ENCODE measurements at places on chromosomes 11 and 22.
A peak's percentile ranks its signal among the peaks of the same experiment; 100 is the strongest.

DNA sequence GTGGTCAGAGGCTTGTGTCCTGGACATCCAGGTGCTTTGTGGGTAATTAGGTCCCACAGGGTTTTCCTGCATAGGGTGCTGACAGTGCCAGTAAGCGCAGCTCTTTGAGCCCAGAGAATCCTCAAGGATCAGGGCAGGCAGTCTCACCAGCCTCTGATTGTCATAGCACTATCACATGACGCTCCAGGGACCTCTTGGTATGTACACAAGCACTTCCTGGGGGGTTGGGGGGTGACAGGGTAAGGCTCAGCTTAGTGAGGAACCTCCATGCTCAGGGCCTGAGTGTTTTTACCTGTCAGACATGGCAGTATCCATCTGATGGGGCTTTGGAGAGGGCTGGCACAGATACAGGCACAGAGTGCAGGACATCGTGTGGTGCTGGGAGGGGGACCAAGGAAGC is 27.9 kb upstream of the SUSD2 start:
- no peak for DNase-seq

DNA sequence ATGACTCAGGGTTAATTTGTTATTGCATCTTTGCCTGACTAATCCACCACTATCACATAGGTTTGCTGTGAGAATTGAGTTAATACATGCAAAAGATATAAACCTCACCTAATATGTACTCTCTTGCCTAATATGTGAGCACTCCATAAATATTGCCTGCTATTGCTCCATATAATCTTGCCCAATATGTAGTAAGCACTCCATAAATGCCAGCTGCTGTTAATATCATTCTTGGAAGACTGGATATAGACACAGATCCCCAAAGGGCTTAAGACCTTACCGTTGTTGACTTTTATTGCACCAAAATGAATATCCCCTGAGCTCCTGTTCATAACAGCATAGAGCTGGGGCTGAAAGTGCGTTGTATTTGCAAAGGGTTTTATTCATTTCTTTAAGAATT is 27.0 kb upstream of the LRRC55 start:
- no peak for DNase-seq

GRCh38 chr11:118631142-118631909 is 23.9 kb downstream of the PHLDB1 start:
- no peak for DNase-seq

DNA sequence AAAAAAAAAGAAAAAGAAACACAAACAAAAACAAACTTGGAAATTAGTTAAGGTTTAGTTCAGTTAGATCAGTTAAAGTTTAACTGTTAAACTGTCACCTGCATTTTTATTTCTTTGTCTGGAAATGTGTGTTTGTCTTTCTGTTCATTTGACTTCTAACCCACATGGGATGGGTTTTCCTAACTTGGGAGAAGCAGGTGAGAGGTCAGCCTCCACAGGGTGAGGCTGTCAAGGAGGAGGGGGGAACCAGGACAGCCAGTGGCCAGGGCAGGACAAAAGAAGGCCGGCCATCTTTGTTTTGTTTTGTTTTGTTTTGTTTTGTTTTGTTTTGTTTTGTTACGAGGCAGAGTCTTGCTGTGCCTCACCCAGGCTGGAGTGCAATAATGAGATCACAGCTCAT is 13.4 kb upstream of the GCAT start:
- DNase-seq = no peak

- DNase-seq = peak; percentile 62
These were observed 52.2 kb upstream of the CEP126 start for GRCh38 chr11:101862391-101863233.

GRCh38 chr22:28443526-28443876 is 236.1 kb downstream of the TTC28 start:
- DNase-seq = peak; percentile 46

DNA sequence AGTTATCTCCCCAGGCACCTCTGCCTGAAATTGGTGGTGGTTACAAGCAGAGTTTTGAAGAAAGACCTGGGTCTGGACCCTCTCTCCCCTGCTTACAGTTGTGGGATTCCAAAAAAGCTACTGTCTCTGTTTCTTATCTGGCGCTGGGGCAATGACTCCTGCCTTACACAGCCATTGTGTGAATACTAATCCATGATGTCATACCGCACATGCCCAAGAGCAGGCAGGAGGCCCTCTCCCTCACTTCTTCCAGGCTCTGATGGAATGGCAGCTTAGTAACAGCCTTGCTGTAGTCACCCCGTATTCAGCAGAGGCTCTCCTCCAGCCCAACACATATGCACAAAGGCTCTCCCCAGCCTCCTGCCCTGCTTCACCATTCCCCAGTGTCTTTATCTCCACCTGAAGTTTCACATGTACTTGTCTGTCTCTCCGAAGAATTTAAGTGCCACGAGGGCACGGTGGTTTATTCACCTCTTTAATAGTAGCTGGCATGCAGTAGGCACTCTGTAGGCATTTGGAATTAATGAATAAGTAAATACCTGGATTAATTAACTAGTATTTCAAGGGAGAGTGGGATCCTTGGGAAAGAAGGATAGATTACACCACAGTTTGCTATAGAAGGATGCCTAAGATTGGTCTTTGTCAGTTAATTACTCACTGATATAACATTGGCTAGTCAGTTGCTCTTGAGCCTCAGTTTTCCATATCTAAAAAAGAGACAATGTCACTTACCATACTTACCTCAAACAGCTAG is 165.6 kb downstream of the ETS1 start:
- no peak for DNase-seq

GRCh38 chr11:9775398-9775779 is 111.5 kb downstream of the SWAP70 start:
- no peak for DNase-seq

GRCh38 chr11:61349916-61350315 is 11.8 kb downstream of the CYB561A3 start:
- no peak for DNase-seq

DNA sequence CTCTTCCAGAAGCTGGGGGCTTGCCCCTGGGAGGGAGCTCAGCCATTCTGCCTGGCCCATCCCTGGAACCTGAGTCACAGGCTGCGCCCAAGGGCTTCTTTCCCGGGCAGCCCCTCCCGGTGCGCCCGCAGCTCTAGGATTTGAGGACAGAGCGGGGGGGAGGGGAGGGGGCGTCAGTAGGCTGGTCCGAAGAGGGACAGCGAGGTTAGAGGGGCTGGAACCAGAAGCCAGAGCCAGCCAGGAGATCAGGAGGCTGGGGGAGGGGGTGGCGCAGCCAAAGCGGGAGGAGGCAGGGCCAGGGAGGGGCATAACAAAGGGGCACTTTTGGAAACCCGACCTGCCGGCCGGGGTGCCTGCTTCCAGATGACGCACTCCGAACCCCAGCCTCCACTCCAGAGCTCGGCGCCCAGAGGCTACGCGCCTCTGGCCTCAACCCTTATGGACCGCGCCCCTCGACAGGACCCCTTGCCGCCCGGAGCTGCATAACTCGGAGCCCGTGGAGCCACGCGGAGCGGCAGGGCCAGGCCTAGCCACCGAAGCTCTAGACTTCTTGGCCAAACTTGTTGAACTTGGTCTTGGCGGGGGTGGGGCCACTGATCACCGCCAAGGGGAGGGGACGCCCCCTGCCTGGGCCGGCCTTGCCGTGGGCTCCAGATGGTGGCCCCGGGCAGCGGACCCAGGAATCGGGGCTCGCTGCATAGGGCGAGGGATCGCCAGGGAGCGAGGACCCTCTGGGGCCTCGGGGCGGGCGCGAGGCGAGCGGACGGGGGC is 744 bp downstream of the PACSIN3 start:
- peak; percentile 60 for DNase-seq

- DNase-seq = peak; percentile 43
These were observed 170.4 kb downstream of the SWAP70 start for GRCh38 chr11:9834291-9834690.
